ENCODE measurements at places on chromosomes 2 and 18.

GRCh38 chr2:58578276-58578675 lies 337.2 kb upstream of the FANCL start:
- DNase-seq, result no peak

- peak; percentile 19 for DNase-seq
These were observed 59.9 kb downstream of the TNP1 start for GRCh38 chr2:216799873-216800431.

DNA sequence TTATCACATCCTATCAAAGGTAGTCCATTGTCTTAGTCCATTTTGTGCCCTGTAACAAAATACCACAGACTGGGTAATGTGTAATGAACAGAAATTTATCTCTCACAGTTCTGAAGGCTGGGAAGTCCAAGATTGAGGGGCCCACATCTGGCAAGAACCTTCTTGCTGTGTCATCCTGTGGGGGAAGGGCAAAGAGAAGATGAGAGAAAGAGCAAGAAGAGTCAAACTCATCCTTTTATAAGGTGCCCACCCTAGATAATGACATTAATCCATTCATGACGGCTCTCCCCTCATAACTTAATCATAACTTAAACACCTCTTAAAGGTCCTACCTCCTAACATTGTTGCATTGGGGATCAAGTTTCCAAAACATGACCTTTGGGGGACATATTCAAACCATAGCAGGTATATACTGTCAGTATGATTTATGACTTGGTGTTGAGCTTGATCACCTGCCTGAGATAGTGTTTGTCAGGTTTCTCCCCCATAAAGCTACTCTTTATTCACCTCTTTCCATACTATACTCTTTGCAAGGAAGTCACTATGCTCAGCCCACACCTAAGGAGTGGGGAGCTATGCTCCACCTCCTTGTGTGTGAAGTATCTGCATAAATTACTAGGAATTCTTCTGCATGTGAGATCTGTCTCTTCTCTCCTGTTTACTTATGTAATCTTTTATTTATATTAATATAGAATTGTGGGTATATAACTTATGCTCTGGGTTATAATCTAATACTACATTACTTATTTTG lies 5.2 kb upstream of the MAP3K2 start:
- no peak for DNase-seq

DNA sequence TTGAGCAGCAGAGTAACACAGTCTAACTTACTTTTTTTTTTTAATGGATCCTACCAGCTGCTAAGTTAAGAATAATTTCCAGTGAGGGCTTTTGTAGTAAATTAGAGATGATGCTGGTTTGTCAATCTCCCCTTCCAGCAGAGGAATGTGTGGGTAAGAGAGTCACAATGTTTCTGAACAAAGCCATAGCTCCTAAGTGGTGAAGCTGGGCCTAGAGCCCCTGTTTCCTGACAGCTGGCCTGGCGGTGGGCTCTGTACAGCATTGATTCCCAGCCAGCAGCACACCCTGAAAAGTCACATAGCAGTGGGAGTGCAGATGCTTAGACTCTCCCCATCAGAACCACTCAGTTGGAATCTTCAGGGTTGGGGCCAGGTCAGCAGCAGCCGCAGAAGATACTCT lies 24.4 kb downstream of the CAPG start:
- no peak for DNase-seq

DNA sequence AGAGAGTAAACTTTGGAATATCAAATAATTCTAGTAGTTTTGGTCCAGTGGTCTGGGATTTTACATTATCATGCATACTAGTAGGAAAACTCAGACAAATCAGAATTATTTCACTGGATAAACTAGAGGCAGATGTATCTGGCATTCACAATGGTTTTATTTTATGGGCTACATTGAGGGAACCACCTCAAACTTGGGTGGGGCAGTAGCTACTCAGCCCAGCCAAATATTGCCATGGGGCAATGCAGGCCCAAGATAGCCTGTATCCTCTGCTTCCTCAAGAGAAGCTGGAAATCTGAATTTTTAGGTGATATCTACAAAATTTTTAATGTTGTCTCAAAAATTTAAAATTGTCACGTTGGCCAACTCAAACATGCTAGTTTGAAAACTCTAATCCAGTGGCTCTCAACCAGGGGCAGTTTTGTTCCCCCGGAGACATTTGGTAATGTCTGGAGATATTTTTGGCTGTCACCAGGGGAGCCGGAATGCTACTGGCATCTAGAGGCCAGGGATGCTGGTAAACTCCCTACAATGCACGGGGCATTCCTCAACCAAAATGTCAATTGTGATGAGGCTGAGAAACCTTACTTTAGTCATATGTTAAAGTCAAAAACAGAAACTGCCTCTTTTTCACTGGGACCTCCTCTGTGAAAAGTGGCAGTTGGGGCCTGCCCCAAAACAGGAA lies 172.8 kb upstream of the SPRED2 start:
- DNase-seq, result peak; percentile 46

GRCh38 chr2:1995081-1995480 lies 250.8 kb upstream of the PXDN start:
- peak; percentile 53 for DNase-seq

Measured in fibroblast of skin of scalp (primary cell).